ENCODE measurements at places on chromosomes 2 and 18.

DNA sequence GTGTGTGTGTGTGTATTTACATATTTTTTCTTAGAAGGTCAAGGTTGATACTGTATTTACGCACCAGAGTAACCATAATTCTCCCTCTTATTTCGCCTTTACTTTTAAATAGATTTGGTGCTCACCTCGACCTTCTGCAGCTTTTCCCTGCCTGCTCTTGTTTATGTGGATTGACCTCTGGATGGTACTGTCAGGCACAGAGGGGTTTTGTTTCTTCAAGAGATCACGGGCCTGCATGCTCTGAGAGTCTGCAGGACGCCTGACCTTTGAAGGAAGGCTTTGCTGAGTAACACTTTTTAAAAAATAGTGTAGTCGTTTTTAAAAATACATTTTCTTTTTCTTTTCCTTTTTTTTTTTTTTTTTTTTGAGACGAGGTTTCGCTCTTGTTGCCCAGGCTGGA is 18.1 kb upstream of the EFHD1 start:
- no peak for DNase-seq

DNA sequence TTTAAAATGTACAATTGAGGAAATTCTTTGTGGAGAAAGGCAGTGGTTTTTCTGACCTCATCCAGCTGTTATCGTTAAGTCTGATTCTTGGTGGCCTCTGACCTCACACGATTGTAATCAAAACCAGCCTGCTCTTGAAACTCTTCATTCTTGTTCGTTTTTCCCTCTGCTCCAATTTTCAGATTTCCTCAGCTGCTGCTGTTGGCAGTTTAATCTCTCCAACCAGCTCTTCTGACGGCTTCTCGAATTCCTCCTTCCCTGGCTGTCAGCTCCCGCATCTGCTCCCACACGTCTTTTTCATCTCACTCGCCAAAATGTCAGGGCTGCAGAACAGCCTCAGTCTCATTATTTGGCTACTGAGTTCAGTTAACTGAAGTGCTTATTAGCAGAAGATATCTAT is 136.1 kb downstream of the DCDC2C start:
- DNase-seq = no peak

DNA sequence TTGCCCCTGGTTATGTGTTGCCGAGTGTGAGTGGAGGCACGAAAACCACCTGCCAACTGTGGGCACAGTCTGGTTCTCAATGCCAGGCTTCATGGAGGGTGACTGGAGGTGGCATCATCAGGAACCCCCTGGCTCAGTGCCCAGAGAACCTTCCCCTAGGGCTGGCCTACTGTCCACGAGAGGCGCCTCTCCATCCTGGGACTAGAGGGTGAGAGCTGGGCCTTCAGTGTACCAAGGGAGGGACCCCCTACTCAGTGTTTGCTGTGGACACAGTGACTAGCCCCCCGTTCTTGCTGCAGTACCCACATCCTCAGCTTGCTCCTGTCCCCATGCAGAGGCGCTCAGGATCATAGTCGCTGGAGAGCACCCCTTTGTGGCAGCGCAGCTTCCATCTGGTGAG is 202.6 kb downstream of the HDAC4 start:
- DNase-seq = no peak

GRCh38 chr2:38467768-38468455 is 90.8 kb upstream of the ATL2 start:
- no peak for DNase-seq

GRCh38 chr2:101704816-101705578 is 7.5 kb downstream of the MAP4K4 start:
- no peak for DNase-seq

GRCh38 chr18:34592961-34593382 is 117.1 kb upstream of the DTNA start:
- DNase-seq = no peak

GRCh38 chr2:230130668-230131364 is 62.1 kb upstream of the SLC16A14 start:
- no peak for DNase-seq

DNA sequence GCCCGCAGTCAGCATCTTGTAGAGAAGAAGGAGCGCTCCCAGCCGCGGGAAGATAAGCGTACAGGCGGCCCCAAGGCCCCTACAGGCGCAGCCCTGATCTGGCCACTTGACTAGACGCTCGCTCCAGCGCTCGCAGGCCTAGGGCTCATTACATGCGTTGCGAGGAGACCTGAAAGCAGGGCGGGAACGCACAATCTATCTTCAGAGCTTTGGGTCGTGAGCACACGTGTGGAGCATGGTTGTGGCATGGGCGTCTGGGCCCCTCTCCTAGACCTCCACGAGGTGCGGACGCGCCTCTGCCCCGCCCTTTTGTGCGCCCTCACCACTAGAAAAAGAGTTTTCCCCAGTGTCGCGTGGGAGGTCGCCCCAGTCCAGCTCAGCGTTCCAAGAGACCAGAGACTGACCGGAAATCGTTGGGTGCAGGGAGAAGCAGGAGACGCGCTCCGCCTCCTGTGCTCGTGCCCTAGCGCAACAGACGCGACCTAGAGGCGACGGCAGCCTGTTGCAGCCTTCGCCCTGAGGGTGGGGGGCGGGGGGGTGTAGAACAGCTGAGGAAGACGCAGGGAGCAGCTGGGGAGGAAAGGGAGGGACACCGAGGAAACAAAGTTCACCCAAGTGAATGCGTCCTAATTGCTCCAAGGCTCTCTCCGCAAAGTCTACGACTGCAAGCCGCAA is 12.6 kb downstream of the NR4A2 start:
- DNase-seq = no peak

GRCh38 chr2:152363936-152364335 is 29.0 kb downstream of the FMNL2 start:
- no peak for DNase-seq

- DNase-seq = no peak
Observed at GRCh38 chr2:162885281-162886070, 46.9 kb upstream of the KCNH7 start.
